ENCODE measurements at places on chromosomes 7 and 10.

GRCh38 chr10:19904202-19904661 is 88.0 kb downstream of the PLXDC2 start:
- no peak for DNase-seq

DNA sequence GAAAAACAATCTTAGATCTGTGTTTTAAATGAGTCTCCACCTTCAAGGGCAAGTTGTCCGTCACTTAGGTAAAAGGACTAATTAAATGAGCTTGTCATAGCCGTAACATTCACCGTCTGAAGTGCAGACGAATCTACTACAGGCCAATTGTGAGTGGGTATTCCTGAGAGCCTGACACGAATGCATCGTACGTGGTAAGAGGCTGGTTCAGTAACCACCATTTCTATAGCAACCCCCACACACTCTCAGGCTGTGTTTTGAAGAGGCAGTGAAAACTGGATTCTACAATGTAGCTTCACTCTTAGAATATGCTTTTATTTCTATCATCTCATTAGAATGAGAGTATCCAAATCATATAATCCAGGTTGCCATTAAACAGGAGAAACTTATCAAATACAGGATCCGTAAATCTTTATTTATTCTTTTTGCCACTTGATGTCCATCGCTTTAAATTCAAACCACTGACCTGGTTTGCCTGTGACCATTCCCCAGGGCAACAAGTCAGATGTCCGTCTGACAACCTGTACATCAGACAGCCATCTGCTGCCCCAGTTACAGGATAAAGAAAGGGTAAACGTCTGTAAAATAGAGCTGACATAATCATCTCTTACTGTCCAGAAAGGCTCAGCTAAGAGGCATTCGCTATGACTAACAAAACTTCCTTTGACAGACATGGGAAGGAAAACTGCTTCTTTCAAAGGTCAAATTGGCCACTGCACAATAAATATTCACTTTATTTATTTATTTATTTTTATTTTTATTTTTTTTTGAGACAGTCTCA is 70.3 kb upstream of the NMT2 start:
- DNase-seq = peak; percentile 7

- peak; percentile 71 for DNase-seq
These were observed 36.4 kb downstream of the DPYSL4 start for GRCh38 chr10:132223156-132223590.

DNA sequence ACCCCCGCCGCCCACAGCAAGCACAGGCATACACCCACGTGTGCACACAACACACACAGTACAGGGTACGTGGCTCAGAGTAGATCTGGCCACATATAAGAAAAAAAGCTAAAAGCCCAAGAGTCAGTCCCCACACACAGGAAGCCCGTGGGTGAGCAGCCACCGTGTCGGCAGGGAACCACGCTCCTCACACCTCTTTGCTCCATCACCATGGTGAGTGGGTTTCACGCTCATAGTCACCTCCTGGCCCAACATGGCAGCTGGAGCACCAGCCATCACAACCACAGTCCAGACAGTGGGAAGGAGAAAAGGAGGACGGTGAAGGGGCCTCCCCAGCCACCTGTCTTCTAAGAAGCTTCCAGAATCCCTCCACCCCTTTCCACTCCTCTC is 76.0 kb upstream of the PDGFA start:
- DNase-seq = no peak

DNA sequence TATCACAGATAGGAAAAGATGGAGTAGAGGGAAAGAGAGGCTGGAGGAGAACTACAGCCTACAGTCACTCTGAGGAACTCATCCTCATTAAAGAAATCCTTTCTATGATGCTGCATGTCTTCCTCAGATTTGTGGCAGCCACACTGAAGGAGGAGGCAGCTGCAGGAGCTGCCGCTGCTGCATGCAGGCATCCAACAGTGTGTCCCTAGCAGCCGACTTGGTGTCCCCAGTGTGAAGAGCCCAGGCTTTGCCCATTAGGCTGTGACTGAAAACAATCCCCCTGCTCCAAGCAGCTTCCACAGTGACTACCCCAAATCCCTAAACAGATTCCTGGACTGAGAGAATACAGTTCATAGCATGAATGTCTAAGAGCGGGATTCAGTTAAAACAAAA is 23.1 kb downstream of the SKIDA1 start:
- DNase-seq = no peak

- DNase-seq = no peak
These were observed 43.7 kb downstream of the SVIL start for GRCh38 chr10:29590915-29591650.

DNA sequence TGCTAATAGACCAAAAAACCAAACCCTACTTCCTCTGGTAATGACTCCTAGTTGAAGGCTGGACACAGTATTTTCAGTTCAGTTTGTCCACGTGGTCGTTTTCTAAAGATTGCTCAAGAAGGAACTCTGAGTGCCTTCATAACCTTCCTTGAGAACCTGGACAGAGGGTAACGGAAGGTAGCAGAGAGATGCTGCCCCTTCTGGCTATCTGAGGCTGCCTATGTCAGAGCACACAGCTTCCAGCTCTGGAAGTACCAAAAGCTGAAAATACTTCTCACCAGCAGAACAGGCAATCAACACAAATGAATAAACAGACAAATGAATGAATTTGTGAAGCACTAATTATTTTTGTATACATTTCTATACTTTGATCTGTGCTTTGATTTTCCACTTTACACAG is 85.2 kb downstream of the AMPH start:
- DNase-seq = no peak

- no peak for DNase-seq
These were observed 1073.6 kb downstream of the XPNPEP1 start for GRCh38 chr10:108849688-108850087.

GRCh38 chr7:127741764-127742375 is 89.9 kb downstream of the SND1 start:
- no peak for DNase-seq

GRCh38 chr10:121601458-121601857 is 3.2 kb upstream of the FGFR2 start:
- no peak for DNase-seq

DNA sequence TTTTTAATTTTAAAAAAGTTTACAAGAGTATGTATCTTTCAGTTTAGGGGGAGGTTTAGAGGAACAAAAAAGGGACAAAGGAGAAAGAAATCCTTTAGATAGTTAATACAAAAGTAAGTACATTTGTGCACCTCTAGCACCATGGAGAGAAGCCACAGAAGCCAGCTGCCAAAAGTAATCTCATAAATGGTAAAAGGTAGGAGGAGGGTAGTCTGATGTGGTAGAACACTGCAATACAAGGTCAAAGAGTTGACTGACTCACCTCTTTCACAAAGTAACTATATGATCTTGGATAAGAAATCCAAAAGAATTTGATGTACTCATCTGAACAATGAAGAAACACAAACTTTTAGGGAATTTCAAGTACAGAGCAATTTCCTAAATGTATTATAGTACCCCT is 68.1 kb downstream of the CNOT4 start:
- no peak for DNase-seq

DNA sequence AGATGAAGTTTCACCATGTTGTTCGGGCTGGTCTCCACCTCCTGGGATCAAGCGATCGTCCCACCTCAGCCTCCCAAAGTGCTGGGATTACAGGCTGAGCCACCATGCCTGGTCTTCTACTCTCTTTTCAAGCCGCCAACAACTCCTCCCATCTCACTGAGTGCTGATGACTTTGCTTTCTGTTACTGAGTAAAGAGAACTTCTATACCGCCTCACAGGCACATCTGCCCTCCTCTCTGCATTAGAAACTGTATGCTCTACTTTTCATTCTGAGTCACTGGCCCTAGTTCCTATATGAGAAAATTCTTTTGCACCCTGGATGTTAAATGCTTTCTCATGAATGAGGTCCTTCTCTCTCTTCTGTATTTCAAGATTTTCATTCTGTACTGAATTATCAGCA is 2.2 kb upstream of the ZNF239 start:
- DNase-seq = no peak

DNA sequence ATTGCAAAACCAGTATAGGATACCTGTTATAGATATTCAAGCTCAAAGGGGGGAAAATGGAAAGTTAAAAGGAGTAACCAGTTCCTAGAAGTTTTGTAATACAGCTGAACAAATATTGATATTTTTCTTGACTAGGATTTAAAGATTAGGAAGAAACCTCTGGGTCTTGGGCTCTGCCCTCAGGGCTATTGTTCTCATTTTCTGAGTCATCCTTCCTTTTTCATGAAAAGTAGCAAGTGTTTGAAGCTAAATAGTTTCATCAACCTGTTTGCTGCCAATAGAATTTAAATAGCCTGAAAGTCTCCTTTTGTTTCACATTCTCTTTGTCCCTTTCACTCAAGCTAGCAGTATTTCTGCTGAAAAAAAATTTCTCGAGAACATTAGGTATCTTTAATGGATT is 1061.1 kb upstream of the GHITM start:
- no peak for DNase-seq

All from activated CD4-positive, alpha-beta T cell treated with anti-CD3 and anti-CD28 coated beads, Interleukin-2, amount 50 U/mL, for 48 hours (primary cell).